ENCODE measurements at places on chromosomes 2 and 18.

DNA sequence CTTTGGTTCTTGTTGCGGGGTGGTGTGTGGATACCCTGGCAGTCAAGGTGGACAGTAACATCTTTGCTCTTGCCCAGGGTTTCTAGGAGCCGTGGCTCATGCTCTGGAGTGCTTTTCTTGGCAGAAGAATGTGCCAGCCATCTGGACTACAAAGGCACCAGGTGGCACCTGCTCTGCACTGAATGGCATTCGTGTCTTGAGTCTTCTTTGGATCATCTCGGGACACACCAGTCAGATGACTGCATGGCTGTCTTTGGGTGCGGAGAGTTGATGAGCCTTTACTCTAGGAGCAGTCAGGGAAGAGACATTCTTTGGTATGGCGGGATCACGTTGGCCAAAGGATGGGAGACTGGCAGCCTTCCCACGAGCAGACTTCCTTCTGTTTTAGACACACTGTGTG is 104.1 kb upstream of the SEC11C start:
- no peak for DNase-seq

DNA sequence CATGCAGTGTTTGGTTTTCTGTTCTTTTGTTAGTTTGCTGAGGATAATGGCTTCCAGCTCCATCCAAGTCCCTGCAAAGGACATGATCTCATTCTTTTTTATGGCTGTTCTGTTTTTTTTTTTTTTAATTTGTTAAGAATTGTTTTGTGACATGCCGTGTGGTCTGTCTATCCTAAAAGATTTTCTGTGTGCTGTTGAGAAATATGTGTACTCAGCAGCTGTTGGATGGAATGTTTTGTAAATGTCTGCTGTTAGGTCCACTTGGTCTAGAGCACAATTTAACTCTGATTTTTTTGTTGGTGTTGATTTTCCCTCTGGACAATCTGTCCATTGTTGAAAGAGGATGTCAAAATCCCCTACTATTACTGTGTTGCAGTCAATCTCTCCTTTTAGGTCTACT is 80.4 kb upstream of the WDR75 start:
- no peak for DNase-seq

DNA sequence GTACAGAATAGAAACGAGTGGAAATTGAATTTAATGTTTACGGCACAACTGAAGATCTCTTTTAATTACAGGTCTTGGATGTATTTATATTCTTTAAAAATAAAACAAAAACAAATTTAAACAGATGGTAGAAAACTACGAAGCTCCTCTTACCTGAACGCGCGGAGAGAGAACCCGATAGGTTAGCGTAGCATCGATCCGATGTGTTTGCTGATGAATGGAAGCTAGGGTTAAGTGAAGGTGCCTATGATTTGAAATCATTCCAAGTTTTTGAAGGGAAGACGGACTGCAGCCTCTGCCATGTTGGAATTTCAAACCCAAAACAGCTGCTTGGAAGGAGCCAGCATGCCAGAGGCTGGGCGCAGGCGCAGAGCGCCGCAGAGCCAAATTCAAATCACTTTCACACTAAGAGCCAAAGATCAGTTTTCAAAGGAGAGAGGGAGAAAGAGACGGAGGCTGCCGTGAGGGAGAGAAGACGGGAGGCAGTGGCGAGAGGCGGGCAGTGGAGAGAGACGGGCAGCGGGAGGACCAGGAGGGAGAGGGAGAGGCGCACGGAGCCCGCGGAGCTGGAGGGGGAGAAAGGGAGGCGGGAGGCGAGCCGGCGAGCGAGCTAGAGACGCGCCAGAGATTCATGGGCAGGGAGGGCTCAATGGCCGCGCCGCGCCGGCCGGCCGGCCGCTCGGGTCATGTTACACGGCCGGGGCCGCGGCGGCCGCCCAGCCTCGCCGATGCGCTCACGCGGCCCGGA is at the start of gene FIGN:
Gene FIGN (minus strand): TSS at position 324 of the 748 bp plus-strand sequence. CDS start 1,081 bp downstream, outside the sequence.
- no peak for DNase-seq

DNA sequence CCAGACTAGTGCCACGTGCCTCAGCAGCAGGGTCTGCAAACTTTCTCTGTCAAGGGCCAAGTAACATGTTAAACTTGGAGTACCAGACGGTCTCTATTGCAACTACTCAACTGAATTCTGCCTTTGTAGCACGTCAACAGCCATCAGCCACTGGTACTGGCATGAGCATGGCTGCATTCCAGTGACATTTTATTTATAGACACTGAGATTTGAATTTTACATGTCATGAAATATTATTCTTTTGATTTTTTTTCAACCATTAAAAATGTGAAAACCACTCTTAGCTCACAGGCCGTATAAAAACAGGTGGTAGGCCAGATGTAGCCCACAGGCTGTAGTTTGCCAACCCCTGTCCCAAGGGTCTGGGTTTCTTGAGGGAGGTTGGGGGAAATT is 199.7 kb downstream of the TPGS2 start:
- DNase-seq, result no peak

GRCh38 chr2:202237787-202238233 is 587 bp downstream of the SUMO1 start:
- DNase-seq, result no peak

- DNase-seq, result no peak
Measured at GRCh38 chr2:74488643-74489481, 6.0 kb downstream of the TTC31 start.

DNA sequence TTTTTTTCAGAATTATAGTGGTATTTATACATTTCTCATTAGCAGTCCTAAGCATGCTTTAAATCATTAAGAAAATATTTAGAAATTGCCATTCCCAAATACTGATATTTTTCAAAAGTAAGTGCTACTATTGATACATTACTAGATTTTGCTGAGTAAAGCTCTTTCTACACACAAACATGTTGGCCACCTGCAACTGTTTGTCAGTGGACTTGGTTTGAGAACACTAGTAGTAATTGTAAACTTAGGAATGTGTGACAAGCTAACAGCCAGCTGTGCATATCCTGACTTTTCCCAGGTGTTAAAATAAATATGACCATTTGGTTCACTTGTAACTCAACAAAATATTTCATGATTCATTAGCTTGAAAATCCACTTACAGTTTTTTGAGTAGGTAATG is 103.1 kb downstream of the MSTN start:
- no peak for DNase-seq

GRCh38 chr2:240023792-240024191 is 1.4 kb downstream of the NDUFA10 start:
- DNase-seq, result no peak

DNA sequence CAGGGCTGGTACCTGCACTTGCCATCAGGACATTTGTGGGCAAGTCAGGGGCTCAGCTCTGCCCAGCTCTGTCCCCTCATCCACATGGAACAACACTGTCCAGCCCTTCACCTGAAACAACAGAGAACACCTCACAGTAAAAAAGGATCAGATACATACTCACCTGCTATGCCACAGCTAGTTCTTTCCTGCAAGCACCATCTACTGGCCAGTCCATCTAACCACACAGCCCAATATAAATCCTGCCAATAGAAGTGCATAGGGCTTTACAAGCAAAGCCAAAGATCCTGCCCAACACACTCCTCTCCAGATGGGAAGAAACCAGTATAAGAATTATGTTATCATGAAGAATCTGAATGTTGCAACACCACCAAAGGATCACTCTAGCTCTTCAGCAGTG is 52.2 kb upstream of the GALNT13 start:
- DNase-seq, result no peak

- no peak for DNase-seq
Measured at GRCh38 chr2:218386505-218387368, 4.7 kb downstream of the SLC11A1 start.

GRCh38 chr2:119264781-119265692 is 41.4 kb downstream of the STEAP3 start:
- DNase-seq, result no peak
